ENCODE measurements at places on chromosomes 6 and 20.

- no peak for DNase-seq
Observed at GRCh38 chr20:45545754-45546453, 1.3 kb downstream of the EPPIN start.

DNA sequence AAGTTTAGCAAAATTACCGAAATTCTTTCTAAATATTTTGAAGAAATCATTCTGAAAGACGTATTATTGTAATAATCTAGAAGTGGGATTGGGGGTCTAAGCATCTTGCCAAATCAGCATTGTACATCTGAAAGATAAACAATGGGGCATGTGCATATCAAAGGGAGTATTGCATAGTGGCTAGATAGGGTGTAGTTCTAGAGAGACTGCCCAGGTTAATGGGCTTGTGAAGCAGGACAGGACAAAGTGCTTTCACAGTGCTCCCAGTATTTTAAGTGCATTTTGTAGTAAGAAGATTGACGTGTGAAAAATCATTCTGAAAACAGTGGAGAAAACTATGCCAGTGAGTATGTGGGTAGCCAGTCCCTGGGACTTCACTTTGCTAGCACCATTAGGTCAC, 236.8 kb downstream of the ZFAND3 start:
- DNase-seq, result no peak

DNA sequence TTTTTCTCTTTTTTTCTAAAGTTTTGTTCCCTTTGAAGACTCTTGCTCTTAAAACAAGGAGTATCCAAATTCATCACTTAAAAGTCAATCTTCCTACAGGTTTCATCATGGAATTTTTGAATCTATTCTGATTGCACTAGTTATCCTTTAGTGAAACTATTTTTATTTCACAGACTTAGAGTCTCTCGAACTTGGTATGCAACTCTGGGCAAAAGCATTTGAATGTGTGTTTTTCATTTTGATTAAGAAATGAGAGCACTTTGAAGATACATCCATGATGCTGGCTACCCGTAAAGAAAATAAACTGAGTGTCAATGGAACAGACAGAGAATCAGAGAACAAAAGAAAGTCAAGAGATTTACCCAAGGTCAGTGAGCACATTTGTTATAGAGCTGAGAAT, 586.5 kb downstream of the EPM2A start:
- no peak for DNase-seq

GRCh38 chr20:24102749-24103333, 114.3 kb upstream of the GGTLC1 start:
- no peak for DNase-seq

GRCh38 chr20:39640147-39640546, 678.0 kb downstream of the DHX35 start:
- no peak for DNase-seq

- no peak for DNase-seq
Observed at GRCh38 chr6:33075208-33075567, 602 bp upstream of the HLA-DPB1 start.

DNA sequence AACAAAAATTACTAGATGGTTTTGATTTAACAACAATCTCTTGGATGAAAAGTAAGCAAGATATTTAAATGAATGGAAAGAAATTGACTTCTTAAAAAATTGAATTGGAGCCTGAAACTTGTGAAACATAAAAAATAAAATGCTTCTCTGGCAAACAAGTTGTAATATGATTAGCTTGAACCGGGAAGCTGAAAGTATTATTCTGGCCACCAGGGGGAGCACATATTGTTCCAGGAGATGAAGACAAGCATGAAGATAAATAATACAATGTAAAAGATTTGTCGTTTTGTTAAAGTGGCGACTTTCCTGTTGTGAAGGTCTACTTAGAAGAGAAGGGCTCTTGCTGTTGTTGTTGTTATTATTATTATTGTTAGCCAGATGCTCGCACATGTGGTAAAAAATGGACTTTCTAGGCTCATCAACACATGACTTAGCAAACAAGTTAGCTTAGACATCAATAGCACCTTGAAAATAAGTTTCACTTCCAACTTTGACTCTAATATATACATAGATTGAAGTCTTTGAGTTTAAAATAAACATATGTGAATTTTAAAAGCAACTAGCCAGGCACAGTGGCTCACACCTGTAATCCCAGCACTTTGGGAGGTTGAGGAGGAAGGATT, 14.2 kb downstream of the PAX1 start:
- peak; percentile 61 for DNase-seq

GRCh38 chr6:67663105-67663895, 971.8 kb upstream of the ADGRB3 start:
- no peak for DNase-seq

GRCh38 chr6:28634761-28635546, 109.3 kb downstream of the GPX5 start:
- peak; percentile 75 for DNase-seq

DNA sequence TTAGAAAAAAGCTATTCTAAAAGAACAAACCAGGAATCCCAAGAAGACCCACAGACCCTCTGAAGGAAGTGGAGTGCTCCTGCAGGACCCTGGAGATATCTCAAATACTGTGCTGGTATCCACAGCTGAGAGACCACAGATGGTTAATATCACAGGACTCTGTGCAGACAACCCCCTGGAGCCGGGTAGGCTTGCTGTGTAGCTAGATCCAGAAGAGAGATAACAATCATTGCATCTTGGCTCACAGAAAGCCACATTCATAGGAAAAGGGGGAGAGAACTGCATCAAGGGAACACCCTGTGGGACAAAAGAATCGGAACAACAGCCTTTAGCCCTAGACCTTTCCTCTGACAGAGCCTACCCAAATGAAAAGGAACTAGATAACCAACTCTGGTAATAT, 689.5 kb downstream of the PHF3 start:
- DNase-seq, result no peak

DNA sequence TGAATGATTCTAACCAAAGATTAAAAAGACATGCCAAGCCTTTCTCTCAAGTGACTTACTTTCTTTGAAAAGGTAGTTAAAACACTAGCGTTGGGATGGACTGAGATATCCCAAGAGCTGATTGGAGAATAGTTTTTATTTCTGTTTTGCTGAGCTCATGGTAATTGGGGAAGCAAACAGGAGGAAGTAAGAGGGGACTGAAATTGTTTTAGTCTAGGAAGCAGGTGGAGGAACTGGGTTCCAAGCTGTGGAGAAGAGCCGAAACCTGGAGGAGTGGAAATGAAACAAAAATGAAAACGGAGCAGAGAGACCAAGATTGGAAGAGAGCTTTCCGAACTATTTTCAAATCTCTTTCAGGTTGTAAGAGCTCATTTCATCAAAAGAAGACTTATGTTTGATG, 59.9 kb upstream of the TENT5A start:
- DNase-seq, result no peak

DNA sequence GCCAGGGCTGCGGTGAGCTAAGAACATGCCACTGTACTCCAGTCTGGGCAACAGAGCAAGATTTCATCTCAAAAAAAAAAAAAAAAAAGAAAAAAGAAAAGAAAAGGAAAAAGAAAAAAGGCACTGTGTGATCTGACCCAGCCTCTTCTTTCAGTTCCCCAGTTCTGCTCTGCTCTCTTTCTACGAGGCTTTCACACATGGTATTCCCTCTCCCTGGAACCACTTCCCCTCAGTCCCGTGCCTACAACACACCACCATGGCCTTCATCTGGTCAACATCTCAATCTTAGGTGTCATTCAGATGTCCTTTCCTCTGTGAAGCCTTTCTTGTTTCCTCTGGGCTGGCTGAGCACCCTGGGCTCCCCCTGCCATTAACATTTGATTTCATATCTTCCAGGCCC, 2.3 kb upstream of the DSN1 start:
- no peak for DNase-seq

- no peak for DNase-seq
Observed at GRCh38 chr6:144697369-144697760, 412.2 kb downstream of the UTRN start.

DNA sequence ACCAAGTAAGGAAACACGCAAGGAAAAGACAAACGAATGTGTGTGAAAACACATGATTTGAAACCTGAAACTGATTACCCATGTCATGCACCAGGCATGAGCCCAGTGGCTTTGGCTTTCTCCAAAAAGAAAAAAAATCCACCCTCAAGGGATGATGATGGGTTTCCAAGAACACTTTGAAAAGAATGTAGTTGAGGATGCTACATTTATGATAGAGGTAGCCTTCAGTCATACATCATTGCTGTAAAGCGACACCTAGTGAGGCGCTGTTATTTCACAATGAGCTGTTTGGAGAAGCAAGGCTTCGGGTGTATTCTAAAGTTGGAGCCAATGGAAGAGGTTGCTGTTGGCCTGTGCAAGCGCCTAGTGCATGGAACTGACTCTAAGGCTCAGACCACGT, 124.9 kb downstream of the SCML4 start:
- no peak for DNase-seq

- DNase-seq, result peak; percentile 27
Observed at GRCh38 chr6:53910834-53911233, 116.0 kb downstream of the LRRC1 start.

- no peak for DNase-seq
Observed at GRCh38 chr20:44533928-44534327, 12.1 kb upstream of the SERINC3 start.

DNA sequence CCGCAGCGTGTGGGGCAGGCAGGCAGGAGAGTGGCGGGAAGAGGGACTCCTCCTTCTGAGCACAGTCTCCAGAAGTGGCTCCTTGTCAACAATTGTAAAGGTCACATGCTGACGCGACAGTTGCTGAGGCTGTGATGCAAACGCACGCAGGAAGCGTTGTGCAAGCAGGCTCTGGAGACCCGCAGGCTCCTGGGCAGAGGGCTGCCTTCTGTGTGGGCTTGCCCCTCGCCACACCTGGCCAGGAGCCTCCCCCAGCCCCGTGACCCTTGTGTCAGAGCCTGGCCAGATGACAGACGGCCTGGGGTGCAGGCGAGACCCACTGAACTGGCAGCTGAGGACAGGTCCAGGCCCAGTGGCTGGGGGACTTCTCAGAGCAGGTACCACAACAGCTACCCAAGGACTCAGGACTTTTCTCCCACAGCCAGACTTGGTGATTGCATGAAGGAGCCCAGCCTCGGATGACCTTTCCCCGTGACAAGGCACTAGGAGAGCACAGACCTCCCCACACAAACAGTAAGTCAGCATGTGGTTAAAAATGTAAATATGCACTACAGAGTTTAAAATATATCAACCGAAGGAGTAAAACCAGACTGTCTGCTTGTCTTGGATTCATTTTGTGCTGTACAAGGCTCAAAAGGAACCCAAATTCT, 222.1 kb upstream of the RREB1 start:
- peak; percentile 89 for DNase-seq

DNA sequence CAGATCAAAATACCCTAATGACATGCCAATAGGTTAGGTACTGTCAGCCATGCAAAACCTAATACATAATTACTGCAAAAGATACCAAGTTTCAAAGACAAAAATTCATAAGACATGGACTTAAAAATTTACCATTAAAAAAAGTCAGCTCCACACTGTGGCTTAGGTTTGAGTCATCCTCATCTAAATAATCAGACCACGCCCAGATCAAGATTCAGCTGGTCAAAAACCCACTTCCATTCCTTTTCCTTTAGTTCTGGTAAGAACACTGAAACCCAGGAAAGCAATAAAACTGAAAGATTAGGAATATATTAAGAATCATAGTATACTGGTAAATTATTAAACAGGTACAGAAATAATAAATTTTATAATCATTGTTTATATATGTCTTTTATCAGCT, 81.0 kb upstream of the ASF1A start:
- DNase-seq, result no peak

- no peak for DNase-seq
Observed at GRCh38 chr6:106512968-106513574, 116.2 kb downstream of the RTN4IP1 start.

DNA sequence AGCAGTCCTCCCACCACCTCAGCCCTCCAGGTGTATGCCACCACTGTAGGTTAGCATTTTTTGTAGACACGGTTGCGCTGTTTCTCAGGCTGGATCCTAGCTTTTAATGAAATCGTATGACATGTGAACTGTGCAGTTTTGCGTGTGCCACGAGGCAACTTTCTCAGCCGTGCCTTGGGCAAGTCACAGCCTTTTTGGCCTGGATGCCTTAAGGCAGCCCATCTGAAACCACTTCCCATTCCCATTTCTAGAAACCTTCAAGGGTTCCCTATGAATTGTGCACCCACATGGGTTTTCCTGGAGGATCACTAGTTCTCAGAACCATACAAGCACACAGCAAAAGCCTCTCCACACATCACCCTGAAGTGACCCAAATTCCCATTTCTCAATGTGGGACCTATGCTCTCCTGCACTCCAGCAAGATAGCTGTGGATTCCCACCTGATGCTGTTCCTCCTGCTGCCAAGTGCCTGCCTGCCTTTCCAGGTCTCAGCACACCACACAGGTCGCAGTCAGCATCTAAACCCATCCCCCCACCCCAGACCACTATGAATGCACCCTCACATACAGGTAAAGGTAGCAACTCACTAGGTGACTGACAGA, 28.9 kb downstream of the SNX5 start:
- DNase-seq, result no peak

DNA sequence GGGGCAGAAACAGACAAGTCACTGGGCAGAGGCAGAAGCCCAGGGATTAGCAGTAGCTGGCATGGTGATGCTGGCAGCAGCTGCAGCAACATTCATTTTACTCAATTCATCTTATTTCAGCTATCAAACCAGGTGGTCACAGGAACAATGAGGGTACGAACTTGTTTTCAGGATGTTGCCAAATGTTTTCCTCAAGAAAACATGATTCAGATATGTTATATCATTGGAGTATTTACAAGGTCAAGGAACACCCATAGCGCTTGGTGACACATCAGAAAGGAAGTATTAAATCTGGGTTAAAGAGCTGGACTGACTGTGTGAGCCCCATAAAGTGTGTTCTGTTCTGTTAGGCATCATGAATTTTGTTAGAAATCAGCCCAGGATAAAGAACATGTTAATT, 456.9 kb upstream of the ID4 start:
- DNase-seq, result no peak

- DNase-seq, result no peak
Observed at GRCh38 chr6:155454008-155454407, 1.6 kb downstream of the NOX3 start.

GRCh38 chr6:38684904-38685303, 18.0 kb downstream of the GLO1 start:
- DNase-seq, result no peak

DNA sequence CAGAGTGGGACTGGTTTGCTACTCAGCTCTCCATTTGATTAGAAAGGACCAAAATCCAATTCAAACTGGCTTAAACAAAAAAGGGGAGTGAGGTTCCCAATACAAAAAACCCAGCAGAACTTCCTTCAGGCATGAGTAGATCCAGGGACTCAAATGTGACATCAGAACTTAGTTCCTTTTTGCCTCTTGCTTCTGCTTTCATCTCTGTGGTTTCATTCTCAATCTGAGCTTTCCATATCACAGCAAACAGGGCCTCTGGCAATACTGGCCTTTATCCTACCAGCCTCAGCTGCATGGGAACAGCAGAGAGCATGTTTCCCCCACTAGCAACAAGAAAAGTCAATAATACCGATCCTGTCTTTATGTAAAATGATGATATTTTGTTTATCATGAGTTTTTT, 28.6 kb upstream of the PRELID3B start:
- DNase-seq, result no peak

- DNase-seq, result no peak
Observed at GRCh38 chr6:49321561-49322072, 141.4 kb downstream of the MMUT start.
